ENCODE measurements at places on chromosomes 13 and 19. TPM values are rescaled to one million over a fixed set of nuclear protein-coding genes. Genes with fewer than 3 reads are reported as not detected.

- DNase-seq = no peak
These were observed 3.7 kb downstream of the UBA2 start for GRCh38 chr19:34431681-34432402.

- no peak for DNase-seq
These were observed 72.3 kb downstream of the GPC5 start for GRCh38 chr13:91470681-91471080.

ZNF610 gene
- 11.4 TPM for polyA plus RNA-seq

DNA sequence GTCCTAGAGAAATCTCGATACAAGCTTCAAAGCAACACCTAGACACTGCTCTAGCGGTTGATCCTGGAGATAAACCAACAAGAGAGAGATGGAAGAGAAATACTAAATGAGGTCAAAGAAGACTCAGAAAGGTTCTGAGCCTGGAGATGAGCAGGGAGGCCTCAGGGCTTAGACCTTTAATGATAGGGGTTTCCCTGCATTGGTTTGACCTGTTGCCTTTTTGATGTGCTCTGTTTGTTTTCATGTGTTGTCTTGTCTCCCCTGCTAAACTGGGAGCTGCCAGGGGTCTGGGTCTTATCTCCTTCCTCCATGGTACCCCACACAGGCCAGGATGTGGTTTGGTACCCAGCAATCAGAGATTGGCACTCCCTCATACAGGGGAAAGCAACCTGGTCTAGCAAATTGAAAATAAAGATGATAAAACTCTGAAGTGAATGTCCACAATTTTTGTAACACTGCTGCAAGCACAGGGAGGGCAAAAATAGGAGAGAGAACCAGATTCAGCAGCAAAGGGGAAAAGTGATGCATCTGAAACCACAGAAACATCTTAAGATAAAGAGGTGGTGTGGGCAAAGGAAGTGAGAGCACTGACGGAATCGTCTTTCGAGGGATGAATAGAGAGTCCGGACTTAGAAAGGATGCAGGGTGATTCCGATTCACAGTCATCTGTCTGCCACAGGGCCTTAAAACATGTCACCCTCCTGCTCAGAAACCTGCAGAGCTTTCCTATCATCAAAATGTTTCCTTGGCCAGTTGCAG, 3.5 kb downstream of the FFAR2 start:
- DNase-seq = no peak

DNA sequence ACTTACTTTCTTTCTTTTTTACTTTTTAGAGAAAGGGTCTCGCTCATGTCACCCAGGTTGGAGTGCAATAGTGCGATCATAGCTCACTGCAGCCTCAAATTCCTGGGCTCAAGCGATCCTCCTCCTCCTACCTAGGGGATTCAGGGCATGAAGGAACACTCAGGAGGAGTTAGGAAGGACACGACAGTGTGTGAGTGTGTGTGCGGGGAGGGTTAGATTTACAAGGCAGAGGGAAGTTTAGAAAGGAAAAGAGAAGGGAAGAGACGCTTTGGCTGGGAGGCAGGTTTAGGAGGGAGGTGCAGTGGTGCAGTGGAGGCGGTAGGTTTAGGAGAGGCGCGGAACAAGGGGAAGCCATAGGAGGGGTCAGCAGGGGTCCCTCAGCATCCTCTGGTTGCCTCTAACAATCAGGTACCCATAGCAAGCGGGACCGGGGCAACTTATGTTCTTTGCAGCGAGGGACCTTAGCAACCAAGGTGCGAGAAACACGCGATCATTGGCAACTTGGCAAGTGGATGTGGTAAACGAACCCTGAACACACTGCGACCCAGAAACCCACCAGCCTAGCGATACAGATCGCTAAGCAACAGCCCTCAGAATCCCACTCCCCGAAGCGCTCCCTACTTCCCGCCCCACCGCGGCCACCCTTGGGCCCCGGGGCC, 501 bp downstream of the SIRT2 start:
- no peak for DNase-seq

SIGLEC8 gene
- not detected for polyA plus RNA-seq

DNA sequence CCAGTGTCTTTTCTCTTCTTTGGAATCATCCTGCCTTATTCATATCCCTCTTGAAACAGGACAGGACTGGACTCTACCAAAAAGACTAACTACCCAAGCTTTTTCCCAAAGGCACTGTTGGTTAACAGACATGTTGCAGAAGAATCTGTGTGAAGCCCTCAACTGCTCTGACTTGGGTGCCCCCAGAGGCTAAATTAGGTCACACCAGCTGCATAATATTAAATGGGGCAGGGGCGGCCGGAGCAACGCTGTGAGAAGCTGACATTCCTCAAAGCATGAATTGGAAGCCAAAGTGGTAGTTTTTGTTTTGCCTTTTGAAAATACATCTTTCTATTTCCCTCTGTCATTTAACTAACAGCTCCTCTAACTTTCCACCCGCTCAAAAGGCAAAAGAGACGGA, 185.9 kb downstream of the LHFPL6 start:
- DNase-seq = no peak

DNA sequence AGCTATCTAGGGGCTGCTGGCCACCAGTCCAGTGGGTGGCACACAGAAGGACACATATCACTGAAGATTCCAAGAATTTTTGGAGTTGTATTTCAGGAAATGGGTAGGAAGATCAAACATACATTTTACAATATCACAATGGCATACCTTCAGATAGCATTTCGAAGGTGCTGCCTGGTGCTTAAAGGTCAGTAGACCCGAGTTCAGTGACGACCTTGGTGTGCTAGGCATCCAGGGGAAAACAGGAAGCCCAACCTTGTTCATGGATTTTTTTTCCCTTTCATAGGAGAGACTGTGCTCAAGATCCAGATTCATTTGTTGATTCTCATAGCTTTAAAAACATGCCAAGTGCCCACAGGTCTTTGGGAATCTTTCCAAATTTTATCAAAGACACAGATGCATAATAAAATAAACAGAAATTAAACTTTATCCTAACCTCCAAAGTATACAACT, 51.0 kb upstream of the RCBTB2 start:
- DNase-seq = no peak

DNA sequence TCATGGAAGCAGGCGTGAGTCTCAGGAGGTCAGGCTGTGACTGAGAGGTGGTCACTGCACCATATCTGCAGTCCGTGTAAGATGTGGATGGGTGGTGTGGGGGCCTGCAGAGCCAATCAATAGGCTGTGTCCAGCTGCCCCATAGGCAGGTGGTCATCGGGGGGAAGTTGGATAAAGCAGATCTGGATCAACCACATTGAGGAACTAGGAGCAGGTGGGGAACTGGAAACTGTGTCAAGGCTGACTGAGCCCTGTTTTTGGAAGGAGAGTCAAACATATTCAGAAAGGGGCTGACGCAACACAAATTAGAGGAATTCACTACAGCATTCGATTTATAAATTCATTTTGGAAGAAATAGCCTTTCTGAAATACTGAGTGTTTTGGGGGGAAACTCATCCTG, 15.0 kb downstream of the CLEC4M start:
- DNase-seq = no peak

TTYH1 gene
- polyA plus RNA-seq = 14.4 TPM

DNA sequence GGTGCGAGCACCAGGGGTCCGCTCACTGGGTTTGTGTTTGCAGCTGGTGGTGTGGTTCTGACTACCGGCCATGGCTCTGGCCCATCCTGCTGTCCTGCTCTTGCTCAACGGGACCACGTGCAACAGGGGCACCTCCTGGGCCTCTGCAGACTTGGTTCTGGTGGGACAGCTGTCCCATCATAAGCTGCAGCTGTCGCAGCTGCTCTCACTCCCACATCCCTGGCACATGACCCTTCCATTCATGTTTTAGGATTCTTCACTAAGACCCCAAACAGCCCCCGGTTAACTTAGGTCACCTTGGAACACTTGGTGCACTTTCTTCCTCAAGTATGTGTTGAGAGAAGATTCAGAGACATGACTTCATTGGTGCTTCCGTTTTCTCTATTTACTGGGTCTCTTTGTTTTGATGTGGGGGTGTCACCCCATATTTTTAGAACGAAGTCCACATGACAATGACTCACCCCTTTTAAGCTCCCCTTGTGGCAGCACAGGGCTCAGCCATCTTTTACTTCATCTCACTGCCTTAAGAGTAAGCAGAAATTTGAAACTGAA, 68.4 kb upstream of the ARHGEF7 start:
- DNase-seq = no peak

GRCh38 chr13:110921209-110921608, 6.3 kb upstream of the ANKRD10 start:
- DNase-seq = no peak

GRCh38 chr13:32720026-32720425, 133.8 kb downstream of the PDS5B start:
- no peak for DNase-seq

DNA sequence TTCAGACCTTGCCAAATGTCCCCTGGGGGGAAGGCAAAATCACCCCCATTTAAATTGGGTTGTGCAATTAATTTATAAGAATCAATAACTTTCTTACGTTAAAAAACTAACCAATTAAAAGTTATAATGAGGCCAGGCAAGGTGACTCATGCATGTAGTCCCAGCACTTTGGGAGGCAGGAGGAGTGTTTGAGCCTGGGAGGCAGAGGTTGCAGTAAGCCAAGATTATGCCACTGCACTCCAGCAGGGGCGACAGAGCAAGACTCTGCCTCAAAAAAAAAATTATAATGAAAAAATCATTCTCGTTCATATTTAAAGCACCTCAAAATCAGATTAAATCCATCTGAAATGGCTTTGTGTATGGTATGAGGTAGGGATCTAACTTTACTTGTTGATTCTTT, 18.4 kb upstream of the SIGLEC14 start:
- DNase-seq = no peak

IQCN gene
- 12.5 TPM for polyA plus RNA-seq

FLT3LG gene
- 5.1 TPM for polyA plus RNA-seq

DNA sequence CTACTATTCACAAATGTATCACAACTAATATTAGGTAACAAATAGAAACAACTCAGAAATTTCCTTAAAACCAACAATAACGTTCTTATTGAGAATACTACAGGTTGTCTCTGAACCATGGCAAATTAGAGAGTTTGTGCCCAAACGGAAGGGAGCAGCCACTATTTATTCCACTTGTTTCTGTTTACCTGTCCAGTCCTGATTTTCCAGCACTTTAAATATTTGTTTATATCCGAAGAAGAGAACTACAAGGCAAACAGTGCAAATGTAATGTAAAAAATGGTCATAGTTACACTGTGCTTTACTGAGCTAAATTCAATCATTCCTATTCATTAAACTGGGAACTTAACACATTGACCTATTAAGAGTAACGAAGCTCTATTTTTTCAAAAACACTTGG, 9.2 kb downstream of the SUCLA2 start:
- no peak for DNase-seq

DNA sequence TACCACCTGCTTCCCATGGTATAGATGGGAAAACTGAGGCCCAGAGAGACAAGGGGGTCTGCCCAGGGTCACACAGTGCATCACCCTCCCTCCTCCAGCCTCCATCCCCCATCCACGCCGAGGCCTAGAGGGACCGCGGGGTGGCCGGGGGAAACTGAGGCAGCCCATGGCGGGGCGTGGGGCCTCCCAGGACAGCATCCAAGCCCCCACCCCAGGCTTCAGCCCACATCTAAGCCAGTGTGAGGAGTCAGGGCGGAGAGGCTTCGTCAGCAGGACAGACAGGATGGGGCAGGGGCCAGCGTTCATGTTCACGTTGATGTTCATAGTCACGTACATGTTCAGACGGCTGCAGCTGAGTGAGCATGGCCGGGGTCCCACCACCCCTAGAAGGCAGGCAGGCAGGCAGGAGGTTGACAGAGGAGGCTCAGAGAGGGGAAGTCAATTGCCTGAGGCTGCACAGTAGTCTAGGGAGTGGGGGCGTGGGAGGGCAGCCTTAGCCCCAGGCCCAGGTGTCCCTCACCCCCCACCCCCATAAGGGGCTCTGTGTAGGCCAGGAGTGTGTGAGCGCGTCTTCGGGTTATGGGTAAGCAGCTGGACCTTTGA, 23.3 kb downstream of the SMIM24 start:
- DNase-seq = no peak

DNA sequence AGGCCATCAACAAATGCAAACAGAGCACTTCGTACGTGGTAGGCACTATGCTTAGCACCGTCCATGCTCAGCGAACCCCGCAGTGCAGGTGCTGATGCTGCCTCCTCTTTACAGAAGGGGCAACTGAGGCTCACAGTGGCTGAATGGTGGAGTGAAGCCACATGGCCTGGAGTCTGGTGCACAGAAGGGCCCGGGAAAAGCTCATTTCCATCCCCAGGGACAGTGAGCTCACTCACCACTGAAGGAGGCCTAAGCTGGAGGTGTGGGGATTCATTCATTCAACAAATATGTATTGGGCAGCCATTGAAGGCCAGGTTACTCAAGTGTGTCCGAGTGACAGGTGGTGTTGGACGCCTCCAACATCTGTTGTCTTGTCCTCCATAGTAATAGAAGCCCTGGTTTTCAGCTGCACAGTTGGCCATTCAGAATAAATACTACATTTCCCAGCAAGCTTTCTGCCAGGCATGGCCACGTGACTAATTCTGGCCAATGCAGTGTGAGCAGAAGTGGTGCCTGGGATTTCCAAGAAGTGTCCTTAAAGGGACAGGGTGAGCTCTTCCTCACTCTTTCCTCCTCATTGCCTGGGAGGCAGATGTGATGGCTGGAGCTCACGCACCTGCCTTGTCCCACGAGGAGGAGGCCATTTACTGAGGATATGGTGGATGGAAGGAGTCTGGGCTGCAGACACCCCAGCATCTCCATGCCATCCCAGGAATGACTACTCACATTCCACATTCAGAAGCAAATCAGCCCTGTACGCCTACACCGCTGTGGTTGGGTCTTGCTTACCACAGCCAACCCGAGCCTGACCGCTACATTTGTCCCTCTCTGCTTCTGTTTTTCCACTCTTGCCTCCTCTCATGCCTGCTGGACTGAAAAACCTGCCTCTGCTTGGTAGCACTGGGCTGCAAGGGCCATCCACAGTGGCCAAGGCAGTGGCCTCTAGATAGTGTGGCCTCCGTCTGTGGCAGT, 2.3 kb upstream of the ZNRF4 start:
- DNase-seq = no peak

ZNF135 gene
- polyA plus RNA-seq = 19.9 TPM

KLK8 gene
- 1.8 TPM for polyA plus RNA-seq

FAM83E gene
- 2.0 TPM for polyA plus RNA-seq

F7 gene
- 4.8 TPM for polyA plus RNA-seq

DNA sequence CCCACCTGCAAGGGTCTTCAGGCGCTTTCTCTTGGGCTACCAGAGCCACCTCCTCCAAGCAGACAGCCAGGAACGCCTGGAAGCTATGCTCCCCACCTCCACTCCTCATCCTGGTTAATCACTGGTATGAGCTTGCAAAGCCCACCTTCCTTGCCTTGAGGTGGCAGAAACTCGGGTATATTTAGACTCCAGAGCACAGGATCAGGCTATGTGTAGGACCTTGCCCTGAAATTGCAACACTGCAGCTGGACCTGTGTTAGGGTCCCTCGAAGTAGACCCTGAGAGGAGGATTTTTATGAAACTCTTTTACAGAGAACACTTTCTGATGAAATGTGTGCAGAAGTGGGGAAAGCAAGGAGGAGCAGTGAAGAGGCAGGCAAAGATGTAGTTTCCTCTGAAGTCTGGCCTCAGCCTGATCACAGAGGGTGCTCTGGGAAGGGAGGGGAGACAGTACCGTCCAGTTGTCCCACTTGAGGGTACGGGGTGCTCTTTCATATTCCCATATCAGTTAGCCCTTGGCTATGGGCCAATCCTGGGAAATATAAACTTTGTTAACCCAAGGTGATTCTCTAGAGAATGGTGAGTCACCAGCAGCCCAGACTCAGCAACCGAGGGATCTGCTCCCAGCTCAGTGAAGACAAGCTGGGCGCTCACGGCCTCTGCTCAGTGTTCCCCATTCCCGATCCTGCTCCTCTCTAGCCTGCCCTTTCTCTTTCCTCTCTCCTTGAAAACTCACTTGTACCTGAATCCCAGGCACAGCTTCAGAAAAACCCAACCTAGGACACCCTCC, 157.9 kb downstream of the UQCRFS1 start:
- DNase-seq = no peak
